Forelimb muscle (tissue), 1 donor: ENCODE measurements at places on chromosomes 1 and 21. TPM values are rescaled to one million over a fixed set of nuclear protein-coding genes. Genes with fewer than 3 reads are reported as not detected.

RIMKLA gene
- polyA plus RNA-seq, result 0.89 TPM

DMRTA2 gene
- 0.05 TPM for polyA plus RNA-seq

OSCP1 gene
- 6.1 TPM for polyA plus RNA-seq

GBP5 gene
- 0.85 TPM for polyA plus RNA-seq

OR10Z1 gene
- 0.13 TPM for polyA plus RNA-seq

DPYD gene
- 8.1 TPM for polyA plus RNA-seq

FCRL2 gene
- polyA plus RNA-seq, result 0.11 TPM

CXADR gene
- 0.51 TPM for polyA plus RNA-seq

ZNF683 gene
- polyA plus RNA-seq, result not detected
